ENCODE measurements at places on chromosomes 2 and 18.

DNA sequence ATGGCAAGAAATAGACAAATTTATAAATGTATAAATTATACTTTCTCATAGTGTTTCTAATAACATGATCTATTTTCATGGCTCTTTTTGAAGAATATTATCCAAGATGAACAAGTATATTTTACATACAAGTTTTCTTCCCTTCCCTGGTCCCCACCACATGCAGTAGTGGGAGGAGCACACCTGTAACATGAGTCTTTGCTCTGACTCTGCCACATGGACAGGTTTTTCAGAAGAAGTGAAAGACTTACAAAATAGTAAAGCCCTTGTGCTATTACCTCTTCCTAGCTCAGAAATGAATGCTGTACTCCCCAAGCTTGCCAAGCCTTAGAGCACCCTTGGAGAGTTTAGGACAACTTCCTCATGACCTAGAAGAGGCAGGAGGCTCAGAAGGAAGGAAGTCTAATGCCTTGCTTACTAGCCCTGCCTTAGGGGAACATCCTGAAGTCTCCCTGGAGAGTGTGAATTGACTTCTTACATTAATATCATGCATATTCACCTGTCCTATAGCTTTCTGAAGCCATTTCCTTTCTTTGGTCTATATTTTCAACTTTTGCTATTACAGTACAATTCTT is 18.4 kb downstream of the MXD1 start:
- DNase-seq = no peak

GRCh38 chr18:60982329-60982695 is 350.9 kb upstream of the CDH20 start:
- no peak for DNase-seq

DNA sequence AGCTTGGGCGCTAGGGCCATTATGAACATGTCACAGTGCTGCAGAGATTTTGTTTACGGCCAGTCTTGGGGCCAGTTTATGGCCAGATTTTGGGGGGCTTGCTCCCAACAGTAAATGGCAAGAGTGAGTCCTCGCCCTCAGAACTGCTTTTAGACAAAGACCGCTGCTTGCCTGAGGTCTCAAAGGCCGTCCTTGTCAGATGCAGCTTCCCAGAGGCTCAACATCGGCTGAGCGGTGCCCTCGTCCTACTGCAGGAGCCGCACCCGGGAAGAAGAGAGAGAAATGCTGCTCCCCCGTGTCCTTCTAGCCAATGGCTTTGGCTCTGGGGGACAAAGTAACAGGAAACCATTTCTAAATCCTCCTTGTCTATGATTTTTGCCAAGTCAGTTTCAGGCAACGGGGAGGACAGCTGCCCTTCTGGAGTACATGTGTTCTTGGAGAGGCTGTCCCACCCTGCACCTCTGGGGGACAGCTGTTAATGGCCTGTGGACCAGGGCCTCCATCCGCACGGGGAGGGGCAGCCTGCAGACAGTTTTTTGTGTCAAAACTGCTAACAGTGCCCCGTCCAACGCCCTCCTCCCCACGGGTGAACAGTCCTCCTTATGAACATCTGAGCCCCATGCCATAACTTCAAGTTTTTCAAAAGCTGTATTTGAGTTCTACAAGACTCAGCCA is 66.1 kb downstream of the C18orf63 start:
- no peak for DNase-seq

- no peak for DNase-seq
These were observed 260.9 kb downstream of the FIGN start for GRCh38 chr2:163474889-163475288.

- no peak for DNase-seq
These were observed 67.3 kb downstream of the PARD6G start for GRCh38 chr18:80179857-80180558.

DNA sequence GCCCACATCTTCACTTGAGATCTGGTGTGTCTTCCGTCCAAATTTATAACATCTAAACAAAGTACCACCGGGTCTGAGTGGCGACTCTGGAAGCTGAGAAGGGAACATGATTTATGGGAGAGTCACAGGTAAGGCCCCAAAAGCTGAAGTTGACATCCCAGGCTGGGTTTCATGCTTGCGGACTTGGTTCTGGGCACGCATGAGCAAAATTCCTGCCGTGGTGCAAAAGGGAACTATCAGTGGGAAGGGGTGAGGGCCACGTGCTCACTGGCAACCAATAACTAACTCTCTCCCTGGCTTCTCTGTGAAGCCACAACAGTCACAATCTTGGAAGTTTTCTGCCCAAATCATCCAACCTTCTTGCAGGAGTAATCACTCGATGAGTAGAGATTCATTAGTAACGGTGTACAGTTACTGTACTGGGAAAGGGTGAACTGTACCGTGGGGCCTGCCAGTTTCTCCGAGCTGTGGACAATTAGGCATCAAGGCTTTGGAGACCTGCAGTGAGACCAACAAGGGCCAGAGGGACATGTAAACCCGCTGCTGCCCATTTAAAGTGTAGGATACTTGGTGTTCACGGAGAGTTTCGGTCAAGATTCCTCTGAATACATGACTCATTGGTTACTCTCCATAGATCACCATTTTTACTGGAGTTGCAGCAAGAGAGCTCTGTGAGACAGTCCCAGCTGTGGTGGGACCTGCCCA is 69.4 kb upstream of the ASB18 start:
- no peak for DNase-seq

- DNase-seq = no peak
These were observed 400.8 kb upstream of the MMADHC start for GRCh38 chr2:149988361-149988760.

GRCh38 chr18:64639536-64639935 is 490.6 kb upstream of the LINC00305 start:
- no peak for DNase-seq

- no peak for DNase-seq
These were observed 281.8 kb upstream of the TCF4 start for GRCh38 chr18:55869556-55870501.

- no peak for DNase-seq
These were observed 82.0 kb downstream of the GPD2 start for GRCh38 chr2:156518138-156518537.

All from hematopoietic multipotent progenitor cell treated with erythropoietin and hydrocortisone succinate and interleukin-3 and kit ligand, for 15 days (in vitro differentiated cells).